ENCODE measurements at places on chromosomes 11 and 22. TPM values are rescaled to one million over a fixed set of nuclear protein-coding genes. Genes with fewer than 3 reads are reported as not detected.

Gene GSTT2B
- total RNA-seq, result not detected

Gene MMP1
- not detected for total RNA-seq

Gene C11orf52
- 11.6 TPM for total RNA-seq

Gene MYO18B
- 0.04 TPM for total RNA-seq

Gene NEU3
- 7.8 TPM for total RNA-seq

Gene KRTAP5-8
- total RNA-seq, result not detected

Gene CBLIF
- not detected for total RNA-seq

Gene POU2AF2
- total RNA-seq, result not detected

Gene RPUSD4
- 16.5 TPM for total RNA-seq

Gene ADAMTS15
- not detected for total RNA-seq

GRCh38 chr22:27163162-27164137, 506.1 kb downstream of the MIAT start:
- H3K27me3 ChIP-seq, result no peaks in the 10 kb centered on the region
- DNase-seq, result no peak
- H3K27ac ChIP-seq, result no peak overlapping the region
- H3K4me3 ChIP-seq, result no peak overlapping the region

DNA sequence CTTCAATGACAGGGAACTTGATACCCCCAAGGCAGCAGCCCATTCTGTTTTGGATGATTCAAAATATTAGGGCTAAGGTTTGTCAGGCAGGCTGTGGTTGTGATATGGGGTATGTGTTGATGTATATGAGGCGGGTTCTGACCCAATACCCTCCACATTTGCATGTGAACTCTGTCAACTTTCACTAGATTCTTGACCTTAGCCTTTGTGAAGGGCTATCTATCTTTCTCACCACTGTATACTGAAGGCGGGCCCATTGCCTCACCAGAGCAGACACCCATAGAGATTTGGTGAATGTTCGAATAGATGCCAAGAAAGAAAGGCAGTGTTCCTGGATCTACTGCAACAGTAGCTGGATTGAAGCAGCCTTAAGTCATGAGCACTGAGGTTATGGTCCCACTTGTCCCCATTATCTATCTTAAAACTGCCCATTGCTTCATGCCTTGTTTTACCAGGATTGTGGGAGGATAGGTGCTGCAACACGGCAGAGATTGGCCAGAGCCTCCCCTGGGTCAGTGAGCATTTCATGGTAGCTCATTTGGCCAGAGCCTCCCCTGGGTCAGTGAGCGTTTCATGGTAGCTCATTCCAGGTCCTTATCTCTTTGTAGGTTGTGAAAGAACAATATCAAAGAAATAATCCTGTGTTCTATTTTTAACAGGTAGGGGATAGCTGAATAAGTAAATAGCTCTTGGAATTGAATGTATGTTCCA, 399.6 kb downstream of the TMEM135 start:
- no peaks in the 10 kb centered on the region for H3K27me3 ChIP-seq
- H3K27ac ChIP-seq, result no peak overlapping the region
- no peaks in the 10 kb centered on the region for H3K4me1 ChIP-seq

DNA sequence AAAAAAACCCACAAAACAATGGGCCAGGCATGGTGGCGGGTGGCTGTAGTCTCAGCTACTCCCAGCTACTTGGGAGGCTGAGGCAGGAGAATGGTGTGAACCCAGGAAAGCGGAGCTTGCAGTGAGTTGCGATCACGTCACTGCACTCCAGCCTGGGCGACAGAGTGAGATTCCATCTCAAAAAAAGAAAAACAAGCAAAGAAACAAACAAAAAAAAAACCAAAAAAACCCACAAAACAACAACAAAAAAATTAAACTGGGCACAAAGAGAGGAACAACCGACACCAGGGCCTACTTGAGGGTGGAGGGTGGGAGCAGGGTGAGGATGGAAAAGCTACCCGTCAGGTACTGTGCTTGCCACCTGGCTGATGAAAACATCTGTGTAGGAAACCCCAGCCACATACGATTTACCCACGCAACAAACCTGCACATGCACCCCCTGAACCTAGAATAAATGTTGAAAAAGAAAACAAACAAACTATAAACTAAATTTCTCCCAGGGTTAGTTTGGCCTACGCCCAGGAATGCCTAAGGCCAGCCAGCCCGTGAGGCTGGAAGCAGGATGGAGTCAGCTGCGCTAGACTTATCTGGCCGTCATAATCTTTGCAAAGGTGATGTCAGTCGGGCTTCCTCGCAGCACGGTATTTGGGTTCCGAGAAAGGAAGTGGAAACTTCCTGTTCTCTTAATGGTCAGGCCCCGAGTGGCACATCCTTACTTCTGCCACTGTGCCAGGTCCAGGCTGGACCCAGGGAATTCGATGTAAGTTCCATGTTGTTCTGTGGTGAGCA, 21.9 kb upstream of the CYB5R3 start:
- no peaks in the 10 kb centered on the region for H3K36me3 ChIP-seq
- DNase-seq, result no peak
- no peaks in the 10 kb centered on the region for H3K27me3 ChIP-seq
- no peak overlapping the region for H3K27ac ChIP-seq

- no peak for DNase-seq
- no peaks in the 10 kb centered on the region for H3K4me1 ChIP-seq
- no peak overlapping the region for H3K27ac ChIP-seq
Observed at GRCh38 chr11:95566211-95566610, 223.4 kb downstream of the FAM76B start.

- no peaks in the 10 kb centered on the region for H3K4me1 ChIP-seq
- no peak for DNase-seq
- no peaks in the 10 kb centered on the region for H3K27me3 ChIP-seq
- H3K27ac ChIP-seq, result no peak overlapping the region
Observed at GRCh38 chr22:29147331-29147899, 58.3 kb upstream of the EMID1 start.

GRCh38 chr11:58647141-58647699, 24.8 kb downstream of the CNTF start:
- no peak overlapping the region for H3K27ac ChIP-seq
- H3K4me1 ChIP-seq, result no peaks in the 10 kb centered on the region
- no peaks in the 10 kb centered on the region for H3K36me3 ChIP-seq
- no peak overlapping the region for H3K4me3 ChIP-seq
- H3K27me3 ChIP-seq, result no peaks in the 10 kb centered on the region
- DNase-seq, result no peak

DNA sequence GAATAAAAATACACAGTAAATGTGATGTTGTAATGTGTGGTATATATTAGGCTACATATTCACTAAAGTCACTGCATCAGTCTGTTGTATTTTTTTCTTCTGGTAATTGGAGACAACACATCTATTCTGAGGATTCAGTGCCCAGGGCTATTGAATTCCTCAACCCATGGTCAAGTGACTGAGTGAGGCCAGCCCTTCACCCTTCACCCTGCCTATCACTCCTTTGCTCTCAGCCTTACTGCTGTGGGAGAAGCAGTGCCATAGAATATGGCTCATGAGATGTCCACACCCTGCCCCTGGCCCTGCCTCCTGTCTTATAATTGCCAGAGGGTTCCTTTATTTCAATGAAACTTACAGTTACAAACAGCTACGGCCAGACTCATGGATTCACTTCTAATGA, 295.6 kb downstream of the NTM start:
- no peak overlapping the region for H3K4me3 ChIP-seq
- DNase-seq, result no peak
- H3K27ac ChIP-seq, result no peak overlapping the region
- H3K27me3 ChIP-seq, result no peaks in the 10 kb centered on the region

DNA sequence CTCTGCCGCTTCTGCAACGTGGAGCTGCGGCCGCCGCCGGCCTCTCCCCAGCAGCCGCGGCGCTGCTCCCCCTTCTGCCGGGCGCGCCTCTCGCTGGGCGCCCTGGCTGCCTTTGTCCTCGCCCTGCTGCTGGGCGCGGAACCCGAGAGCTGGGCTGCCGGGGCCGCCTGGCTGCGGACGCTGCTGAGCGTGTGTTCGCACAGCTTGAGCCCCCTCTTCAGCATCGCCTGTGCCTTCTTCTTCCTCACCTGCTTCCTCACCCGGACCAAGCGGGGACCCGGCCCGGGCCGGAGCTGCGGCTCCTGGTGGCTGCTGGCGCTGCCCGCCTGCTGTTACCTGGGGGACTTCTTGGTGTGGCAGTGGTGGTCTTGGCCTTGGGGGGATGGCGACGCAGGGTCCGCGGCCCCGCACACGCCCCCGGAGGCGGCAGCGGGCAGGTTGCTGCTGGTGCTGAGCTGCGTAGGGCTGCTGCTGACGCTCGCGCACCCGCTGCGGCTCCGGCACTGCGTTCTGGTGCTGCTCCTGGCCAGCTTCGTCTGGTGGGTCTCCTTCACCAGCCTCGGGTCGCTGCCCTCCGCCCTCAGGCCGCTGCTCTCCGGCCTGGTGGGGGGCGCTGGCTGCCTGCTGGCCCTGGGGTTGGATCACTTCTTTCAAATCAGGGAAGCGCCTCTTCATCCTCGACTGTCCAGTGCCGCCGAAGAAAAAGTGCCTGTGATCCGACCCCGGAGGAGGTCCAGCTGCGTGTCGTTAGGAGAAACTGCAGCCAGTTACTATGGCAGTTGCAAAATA, 816 bp downstream of the PDE3B start:
- H3K4me3 ChIP-seq, result peak overlapping the region; percentile 83
- H3K27ac ChIP-seq, result peak overlapping the region; percentile 96
- peaks cover 22% of the 10 kb centered on the region for H3K4me1 ChIP-seq
- no peaks in the 10 kb centered on the region for H3K36me3 ChIP-seq
- DNase-seq, result peak; percentile 63
- H3K27me3 ChIP-seq, result no peaks in the 10 kb centered on the region

DNA sequence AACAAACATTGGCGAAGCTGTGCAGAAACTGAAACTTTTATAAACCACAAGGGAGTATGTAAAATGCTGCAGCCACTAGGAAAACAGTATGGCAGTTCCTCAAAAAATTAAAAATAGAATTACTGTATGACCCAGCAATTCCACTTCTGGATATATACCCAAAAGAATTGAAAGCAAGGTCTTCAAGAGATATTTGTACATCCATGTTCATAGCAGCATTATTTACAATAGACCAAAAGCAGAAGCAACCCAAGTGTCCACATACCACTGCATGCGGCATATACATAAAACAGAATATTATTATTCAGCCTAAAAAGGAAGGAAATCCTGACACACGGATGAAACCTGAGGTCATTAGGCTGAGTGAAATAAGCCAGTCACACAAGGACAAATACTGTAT, 85.8 kb downstream of the RELT start:
- no peaks in the 10 kb centered on the region for H3K4me1 ChIP-seq
- H3K36me3 ChIP-seq, result no peaks in the 10 kb centered on the region
- no peak for DNase-seq
- no peaks in the 10 kb centered on the region for H3K27me3 ChIP-seq
- H3K4me3 ChIP-seq, result no peak overlapping the region

- no peak overlapping the region for H3K4me3 ChIP-seq
- no peaks in the 10 kb centered on the region for H3K27me3 ChIP-seq
- H3K36me3 ChIP-seq, result no peaks in the 10 kb centered on the region
- no peak overlapping the region for H3K27ac ChIP-seq
Observed at GRCh38 chr11:113664069-113664980, 41.8 kb downstream of the TMPRSS5 start.

- H3K27me3 ChIP-seq, result no peaks in the 10 kb centered on the region
- H3K4me1 ChIP-seq, result no peaks in the 10 kb centered on the region
- no peak overlapping the region for H3K27ac ChIP-seq
- H3K4me3 ChIP-seq, result no peak overlapping the region
Observed at GRCh38 chr22:39623603-39624500, 53.3 kb downstream of the CACNA1I start.

DNA sequence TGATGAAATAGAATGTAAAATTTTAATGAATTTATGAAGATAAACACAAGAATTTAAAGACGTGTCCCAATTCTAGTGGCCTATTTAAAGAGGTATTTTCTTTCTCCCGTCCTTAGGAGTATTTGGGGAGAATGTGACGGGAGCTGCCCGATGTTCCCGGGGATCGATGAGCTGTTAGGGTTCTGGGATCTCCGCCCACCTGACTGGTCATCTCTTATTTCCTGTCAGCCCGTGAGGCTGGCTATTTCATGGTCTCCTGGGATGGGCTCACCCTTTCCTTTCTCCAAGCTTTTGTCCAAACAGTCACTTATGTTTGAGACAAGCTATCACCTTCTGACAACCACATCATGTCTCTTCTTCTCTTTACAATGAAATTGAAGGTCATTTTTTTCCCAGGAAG, 16.9 kb upstream of the CLMP start:
- no peak overlapping the region for H3K4me3 ChIP-seq
- H3K27me3 ChIP-seq, result no peaks in the 10 kb centered on the region
- no peaks in the 10 kb centered on the region for H3K4me1 ChIP-seq
- DNase-seq, result no peak
- H3K36me3 ChIP-seq, result no peaks in the 10 kb centered on the region

- no peaks in the 10 kb centered on the region for H3K4me1 ChIP-seq
- H3K27ac ChIP-seq, result no peak overlapping the region
- H3K36me3 ChIP-seq, result no peaks in the 10 kb centered on the region
- H3K4me3 ChIP-seq, result no peak overlapping the region
- no peaks in the 10 kb centered on the region for H3K27me3 ChIP-seq
Observed at GRCh38 chr11:33529461-33529860, 171.2 kb downstream of the C11orf91 start.

DNA sequence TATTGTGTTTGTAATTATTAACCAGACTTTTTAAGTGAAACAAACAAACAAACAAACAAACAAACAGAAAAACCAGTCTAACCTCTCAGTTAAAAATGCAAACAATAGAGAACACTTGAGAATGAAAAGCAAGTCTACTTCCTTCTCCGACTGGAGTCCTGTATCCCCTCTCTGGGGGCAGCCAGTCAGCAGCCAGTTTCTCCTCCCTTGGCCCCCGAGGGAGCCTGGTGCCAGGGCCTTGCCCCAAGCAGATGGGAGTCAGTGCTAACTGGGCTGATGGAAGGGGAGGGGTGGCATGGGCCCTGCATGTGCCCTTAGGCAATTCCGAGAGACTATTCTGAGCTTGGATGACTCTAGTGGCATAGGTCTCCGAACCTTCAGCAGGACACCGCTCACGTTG, 137.2 kb downstream of the GRIK4 start:
- no peak overlapping the region for H3K4me3 ChIP-seq
- no peaks in the 10 kb centered on the region for H3K27me3 ChIP-seq
- H3K27ac ChIP-seq, result no peak overlapping the region
- no peaks in the 10 kb centered on the region for H3K36me3 ChIP-seq
- DNase-seq, result no peak

DNA sequence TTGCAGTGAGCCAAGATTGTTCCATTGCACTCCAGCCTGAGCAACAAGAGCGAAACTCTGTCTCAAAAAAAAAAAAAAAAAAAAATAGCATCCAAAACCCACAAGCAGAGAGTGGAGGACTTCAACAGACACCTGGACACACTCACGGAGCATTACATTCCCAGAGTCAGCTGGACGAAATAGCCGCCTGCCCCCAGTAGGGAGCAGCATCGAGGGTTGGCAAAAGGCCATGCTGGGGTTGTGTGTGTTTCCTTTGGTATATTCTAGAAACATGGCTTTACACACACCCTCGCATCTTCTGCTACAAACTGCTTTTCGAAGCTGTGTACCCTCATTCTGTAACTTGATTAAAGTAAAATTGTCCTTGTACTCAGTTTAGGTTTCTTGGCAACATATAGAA, 5.3 kb downstream of the ADA2 start:
- no peaks in the 10 kb centered on the region for H3K27me3 ChIP-seq
- H3K27ac ChIP-seq, result no peak overlapping the region
- no peaks in the 10 kb centered on the region for H3K36me3 ChIP-seq
- peak; percentile 83 for DNase-seq

- H3K4me3 ChIP-seq, result no peak overlapping the region
- H3K36me3 ChIP-seq, result no peaks in the 10 kb centered on the region
- no peaks in the 10 kb centered on the region for H3K4me1 ChIP-seq
- H3K27me3 ChIP-seq, result no peaks in the 10 kb centered on the region
- no peak overlapping the region for H3K27ac ChIP-seq
- DNase-seq, result no peak
Observed at GRCh38 chr11:69963533-69964246, 114.4 kb upstream of the ANO1 start.
